ENCODE measurements at places on chromosomes 3 and 15.

DNA sequence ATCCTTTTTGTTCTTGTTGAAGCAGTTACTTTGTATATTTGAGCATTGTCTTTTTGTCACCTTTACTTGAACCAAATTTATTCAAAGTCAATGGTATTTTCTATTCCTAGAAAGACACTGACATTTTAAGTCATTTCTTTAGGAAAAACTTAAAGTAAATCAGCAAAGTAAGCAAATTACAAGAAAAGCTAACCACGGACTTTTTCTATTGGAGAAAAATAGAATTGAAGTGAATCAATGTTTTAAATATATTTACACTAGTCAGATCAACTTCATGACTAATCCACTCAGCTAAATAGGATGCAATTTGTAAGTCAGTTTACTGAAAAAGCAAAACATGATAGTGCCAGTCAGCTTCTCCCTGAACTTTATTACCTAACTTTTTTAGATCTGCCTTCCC, 733.8 kb upstream of the ALCAM start:
- no peak for DNase-seq

- DNase-seq: no peak
Measured at GRCh38 chr3:130901463-130902204, 7.8 kb downstream of the ATP2C1 start.

DNA sequence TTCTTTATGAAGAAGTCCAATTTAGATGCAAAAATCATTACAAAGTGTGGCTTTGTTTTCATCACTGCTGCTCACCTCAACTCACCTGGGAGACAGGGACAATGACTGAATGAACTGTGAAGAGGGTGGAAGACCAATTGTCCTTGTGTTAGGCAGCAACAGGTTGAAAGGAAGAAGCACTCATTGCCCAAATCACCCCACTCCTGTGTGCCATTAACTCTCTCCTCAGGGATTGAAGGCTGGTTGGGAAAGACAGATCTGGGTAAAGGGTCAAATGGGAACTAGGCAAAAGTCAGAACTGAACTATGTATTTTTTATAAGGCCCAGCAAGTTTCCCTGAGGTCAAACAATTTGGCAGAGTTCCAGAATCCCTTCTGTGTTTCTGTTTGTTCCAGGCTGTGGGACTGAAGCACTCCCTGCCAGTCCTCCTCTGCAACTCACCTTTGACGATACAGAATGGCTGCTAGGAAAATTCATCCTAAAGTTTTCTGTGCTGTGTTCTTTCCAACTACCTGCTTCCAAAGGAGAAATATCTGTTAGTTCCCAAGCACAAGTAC, 68.6 kb upstream of the CCDC39 start:
- DNase-seq: no peak

DNA sequence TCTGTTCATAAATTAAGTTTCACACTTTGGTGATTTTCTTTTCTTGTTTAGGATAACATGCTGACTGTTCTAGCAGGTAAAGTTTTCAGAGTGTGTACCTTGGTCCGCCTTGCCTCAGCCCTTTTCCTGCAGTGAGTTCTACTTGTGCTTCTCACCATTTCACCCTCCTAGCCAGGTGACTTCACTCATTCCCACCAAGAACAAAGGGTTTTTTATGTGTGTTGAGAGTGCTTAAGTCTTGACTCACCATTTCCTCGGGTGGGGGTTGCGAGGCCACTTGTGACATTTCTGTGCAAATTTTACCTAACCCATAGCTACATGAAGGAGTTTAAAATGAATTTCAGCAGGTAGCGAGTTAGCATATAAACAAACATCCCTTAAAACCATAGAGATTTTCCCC, 81.4 kb downstream of the C3orf38 start:
- DNase-seq: no peak

GRCh38 chr15:38868326-38869114, 303.9 kb upstream of the RASGRP1 start:
- DNase-seq: no peak

DNA sequence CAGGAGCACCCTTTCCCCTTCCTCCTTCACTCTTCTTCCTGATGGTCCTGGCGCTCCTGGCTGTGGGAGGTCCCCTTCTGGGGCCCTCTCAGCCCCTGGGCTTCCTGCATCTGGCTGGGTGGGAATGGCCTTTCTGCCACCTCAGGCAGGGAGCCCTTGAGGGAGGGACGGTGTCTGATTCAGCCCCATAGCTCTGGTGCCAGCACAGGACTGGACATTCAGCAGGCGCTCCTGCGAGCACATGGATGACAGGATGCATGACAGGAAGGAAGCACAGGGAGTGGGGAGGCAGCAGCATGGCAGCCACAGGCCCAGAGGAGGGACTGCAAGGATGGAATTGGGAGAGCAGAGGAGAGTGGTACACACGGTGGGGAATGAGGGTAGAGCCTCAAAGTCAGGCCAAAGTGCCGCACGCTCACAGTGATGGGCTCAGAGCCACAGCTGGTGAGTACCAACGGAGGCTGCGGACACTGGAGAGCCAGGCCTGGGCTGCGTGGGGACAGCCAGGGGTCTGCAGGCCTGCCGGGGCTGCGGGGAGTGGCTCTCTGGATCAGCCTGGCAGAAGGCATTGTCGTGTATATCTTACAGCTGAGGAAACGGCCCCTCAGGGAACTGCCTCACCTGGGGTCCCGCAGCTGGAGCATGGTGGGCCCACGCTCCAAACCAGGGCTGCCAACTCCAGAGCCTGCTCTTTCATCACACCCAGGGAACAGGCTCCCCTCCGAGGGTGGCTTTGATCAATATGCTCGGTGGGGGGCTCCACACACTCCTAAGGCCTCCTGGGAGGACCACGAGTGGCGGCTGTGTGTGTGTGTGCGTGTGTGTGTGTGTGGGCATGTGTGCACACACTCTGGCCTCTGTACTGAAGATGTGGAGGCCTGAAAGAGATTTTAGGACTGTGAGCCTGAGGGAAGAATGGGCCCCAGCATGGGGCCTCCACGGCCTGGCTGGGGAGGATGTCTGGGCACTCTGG, 51.4 kb upstream of the CTSH start:
- DNase-seq: no peak

DNA sequence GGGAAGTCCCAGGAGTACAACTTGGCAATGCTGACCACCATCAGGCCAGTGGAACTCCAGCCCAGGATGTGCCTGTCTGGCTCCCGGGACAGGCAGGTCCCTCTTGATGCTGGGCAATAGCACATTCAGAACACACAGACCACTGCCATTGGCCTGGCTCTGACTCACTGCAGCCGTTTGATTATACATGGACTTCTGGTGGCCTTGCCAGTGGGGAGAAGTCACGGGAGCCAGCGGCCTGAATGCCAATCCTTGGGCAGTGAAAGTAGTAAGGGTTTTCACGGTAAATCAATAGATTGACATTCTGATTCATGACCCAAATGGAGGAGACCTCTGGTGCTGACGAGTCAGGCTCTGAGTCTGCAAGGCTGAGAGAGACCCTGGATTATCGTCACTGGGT, 12.5 kb upstream of the PROK2 start:
- DNase-seq: no peak

GRCh38 chr3:36820083-36820482, 55.7 kb upstream of the DCLK3 start:
- DNase-seq: no peak

GRCh38 chr3:102979682-102980354, 545.0 kb downstream of the ZPLD1 start:
- DNase-seq: no peak

- DNase-seq: no peak
Measured at GRCh38 chr3:181782306-181782954, 70.7 kb downstream of the SOX2 start.

GRCh38 chr3:32383136-32383711, 8.4 kb upstream of the CMTM7 start:
- DNase-seq: no peak

DNA sequence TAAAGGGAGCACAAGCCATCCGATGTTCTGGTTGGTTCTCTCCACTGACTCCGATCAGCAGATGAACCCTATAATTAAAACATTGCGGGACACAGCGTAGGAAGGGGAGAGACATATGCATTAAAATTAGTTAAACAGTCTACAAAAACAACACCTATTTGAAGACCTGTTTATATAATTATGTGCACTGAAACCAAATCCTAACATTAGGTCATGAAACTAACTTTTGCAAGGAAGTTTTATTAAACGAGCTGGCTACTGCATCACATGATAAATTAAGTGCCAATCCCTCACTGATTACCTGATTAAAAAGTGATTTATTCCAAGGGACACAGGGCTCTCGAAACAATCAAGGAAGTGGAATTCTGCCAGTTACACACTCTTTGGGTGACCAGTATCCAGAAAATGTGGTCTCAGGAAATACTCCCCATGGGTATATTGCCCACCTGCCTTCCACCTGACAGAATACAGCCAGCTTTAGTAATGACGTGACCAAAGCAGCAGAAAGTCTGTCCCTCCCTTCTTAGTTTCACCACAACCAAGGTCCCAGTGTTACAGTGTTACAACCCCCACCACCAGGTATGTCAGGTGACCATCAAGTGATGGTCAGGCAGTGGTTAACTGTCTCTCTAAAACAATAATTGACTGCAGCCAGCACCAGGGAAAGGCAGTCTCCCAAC, 69.5 kb downstream of the HERC1 start:
- no peak for DNase-seq

- no peak for DNase-seq
Measured at GRCh38 chr3:58867621-58868020, 182.2 kb downstream of the CFAP20DC start.

DNA sequence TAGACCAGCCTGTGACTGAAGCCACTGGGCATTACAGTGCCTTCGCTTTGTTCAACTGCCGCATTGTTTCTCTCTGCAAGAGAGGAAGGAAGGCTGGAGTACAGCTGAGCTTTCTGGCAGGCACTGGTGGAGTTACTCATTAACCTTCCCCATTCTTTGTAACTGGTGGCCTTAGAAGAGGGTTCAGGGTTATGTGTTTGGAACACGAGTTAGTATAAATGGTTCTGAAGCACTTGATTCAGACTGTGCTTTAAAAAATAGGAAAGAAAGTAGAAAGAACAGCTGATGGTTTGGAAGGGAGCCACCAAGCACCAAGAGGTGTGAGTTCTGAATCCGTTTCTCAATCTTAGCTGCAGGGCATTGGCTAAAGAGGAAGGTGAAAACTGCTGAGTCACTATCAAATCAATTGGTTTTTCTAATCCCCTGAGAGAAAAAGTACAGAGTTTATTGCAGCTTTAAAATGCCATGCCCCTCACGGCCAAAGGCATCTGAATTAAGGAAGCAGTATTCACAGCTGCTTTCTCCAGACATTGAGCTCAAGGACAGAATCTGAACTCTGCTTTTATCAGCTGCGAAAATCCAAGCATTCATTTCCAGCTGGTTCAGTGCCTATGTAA, 3.6 kb downstream of the HGD start:
- DNase-seq: no peak

DNA sequence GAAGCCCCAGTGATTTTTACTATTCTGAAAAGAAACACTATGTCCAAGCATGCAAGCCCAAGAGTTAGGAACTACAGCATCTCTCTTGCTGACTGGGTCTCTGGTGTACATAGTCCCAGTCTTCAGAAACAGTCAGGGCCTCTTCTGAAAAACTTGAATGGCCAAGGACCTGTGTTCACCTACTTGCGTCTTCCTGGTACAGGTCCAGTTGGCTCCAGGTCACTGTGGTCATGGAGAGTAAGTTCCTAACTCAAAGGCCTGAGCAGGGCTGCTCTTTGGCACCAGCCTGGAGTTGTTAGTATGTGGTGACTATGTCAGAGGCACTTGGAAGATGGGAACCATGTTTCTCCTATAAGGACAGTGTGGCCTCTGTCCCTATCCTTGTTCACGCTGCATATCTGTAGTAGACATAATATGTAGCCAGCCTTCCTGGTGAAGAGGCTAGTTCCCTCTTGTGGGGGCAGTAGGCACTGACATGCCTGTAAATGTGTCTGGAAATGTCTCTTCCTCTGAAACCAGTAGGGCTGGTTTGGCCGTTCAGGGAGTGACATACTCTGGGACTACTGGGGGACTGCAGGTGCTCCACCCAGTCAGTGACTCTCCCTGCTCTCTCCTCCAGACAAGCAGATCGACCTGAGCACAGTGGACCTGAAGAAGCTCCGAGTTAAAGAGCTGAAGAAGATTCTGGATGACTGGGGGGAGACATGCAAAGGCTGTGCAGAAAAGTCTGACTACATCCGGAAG, 2.6 kb upstream of the RBM15B start:
- DNase-seq: no peak

GRCh38 chr3:134651347-134652041, 672 bp upstream of the KY start:
- DNase-seq: no peak

- no peak for DNase-seq
Measured at GRCh38 chr15:86333819-86334218, 254.1 kb downstream of the AGBL1 start.

- no peak for DNase-seq
Measured at GRCh38 chr3:163863146-163863545, 1215.2 kb downstream of the SI start.

DNA sequence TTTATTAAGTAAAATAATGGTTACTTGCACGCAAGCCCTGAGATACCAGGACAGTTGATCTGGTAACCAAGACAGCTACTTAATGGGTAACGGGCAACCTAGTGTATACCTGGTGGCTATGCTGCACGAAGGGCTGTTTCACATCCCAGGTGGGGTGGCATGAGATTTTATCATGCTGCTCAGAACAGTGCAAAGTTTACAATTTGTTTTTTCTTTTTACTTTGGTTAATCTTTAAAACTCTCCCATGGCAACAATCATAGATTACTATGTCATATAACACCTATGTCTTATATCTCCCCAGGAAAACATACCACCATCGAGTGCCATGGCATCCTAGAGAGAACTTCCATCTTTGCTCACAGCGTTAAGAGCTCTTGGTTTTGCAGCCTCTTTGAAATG, 32.2 kb upstream of the SLC28A1 start:
- no peak for DNase-seq

GRCh38 chr15:64842986-64843561, 1.4 kb downstream of the PLEKHO2 start:
- DNase-seq: no peak

DNA sequence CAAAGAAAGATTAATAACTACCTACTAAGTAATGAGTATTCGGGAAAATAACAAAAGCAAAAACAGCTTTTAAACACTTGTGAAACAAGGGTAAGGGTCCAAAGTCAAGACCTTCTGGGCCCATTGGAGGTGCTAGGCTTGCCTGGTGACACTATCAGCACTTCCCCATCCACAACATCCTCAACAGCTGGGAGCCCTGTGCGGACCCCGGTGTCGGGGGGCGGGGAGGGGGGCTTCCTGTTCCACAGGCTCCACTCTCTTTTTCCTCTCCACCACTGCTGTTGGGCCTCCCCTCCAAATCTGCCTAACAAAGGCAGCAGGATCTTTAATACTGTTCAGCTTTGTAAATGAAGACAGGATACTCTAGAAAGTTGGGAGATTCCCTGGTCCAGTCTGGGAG, 21.6 kb downstream of the NGRN start:
- DNase-seq: no peak

- no peak for DNase-seq
Measured at GRCh38 chr15:40536501-40536900, 28.3 kb downstream of the CCDC32 start.

DNA sequence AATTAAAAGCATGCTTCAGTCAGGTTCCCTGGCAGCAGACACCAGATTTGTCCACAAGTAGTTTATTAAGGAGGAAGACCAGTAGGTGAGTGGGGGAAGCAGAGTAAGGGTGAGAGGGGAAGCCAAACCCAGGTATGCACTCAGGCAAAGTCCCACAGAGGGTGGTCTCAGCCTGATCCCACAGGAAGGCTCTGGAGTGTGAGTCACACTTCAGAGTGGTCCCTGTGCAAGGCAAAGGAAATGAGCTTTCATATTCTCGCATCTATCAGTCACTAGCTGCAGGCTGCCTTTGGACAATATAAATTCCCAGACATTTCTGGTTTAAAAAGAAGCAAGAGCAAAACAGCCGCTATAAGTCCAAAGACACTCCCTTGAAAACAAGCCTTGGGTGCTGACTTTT, 78.5 kb downstream of the TRANK1 start:
- no peak for DNase-seq
